ENCODE measurements at places on chromosomes 12 and 14. TPM values are rescaled to one million over a fixed set of nuclear protein-coding genes. Genes with fewer than 3 reads are reported as not detected.

DNA sequence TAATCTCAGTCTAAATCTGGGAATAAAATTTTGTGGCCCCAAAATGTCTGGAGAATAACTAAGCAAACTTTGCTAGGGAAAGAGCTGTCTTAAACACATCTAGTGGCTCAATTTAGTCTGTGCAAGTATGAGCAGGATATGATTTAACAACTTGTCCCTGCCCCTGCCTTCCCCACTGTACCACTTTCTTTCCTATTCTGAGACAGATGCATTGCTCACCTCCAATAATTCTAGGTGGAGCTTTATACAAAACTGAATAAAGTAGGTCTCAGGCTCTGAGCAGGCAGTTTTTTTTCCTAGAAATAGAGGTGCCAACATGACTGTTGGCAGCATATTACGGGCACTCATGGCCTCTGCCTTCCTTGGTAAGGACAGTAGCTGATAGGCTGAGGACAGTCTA is 412.1 kb downstream of the DAD1 start:
- no peaks in the 10 kb centered on the region for H3K4me1 ChIP-seq
- no peak for DNase-seq
- no peak overlapping the region for H3K27ac ChIP-seq
- H3K27me3 ChIP-seq = no peaks in the 10 kb centered on the region
- no peaks in the 10 kb centered on the region for H3K36me3 ChIP-seq

Gene KRT77
- total RNA-seq = not detected

DNA sequence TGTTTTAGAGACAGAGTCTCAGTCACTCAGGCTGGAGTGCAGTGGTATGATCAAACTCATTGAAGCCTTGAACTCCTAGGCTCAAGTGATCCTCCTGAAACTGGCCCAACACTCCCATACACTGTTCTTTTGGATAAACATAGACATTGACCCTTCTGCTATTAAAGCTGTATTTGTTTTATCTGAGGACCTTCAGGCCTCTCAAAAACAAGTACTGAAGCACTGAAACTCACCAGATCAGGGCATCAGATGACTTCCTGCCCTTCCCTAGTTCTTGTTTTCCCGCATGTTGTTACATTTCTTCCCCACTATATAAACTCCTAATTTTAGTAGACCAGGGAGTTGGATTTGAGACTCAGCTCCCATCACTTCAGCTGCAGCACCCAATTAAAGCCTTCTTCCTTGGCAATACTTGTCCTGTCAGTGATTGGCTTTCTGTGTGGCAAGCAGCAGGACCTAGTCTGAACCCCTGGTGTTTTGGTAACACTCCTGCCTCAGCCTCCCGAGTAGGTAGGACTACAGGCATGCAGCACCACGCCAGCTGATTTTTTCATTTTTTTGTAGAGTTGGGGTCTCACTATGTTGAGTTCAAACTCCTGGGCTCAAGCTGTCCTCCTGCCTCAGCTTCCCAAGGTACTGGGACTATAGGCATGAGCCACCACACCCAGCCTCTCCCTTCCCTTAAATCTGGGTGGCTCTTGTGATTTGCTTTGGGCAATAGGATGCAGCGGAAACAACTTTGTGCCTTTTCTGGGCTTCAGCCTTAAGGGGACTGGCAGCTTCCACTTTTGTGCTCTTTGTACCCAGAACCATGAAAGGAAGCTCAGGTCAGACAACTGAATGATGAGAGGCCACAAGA is 12.5 kb upstream of the IFT81 start:
- H3K36me3 ChIP-seq = no peaks in the 10 kb centered on the region
- no peaks in the 10 kb centered on the region for H3K27me3 ChIP-seq
- H3K27ac ChIP-seq = no peak overlapping the region
- no peak overlapping the region for H3K4me3 ChIP-seq
- H3K4me1 ChIP-seq = no peaks in the 10 kb centered on the region

Gene NKX2-1
- not detected for total RNA-seq

Data from CD8-positive, alpha-beta memory T cell (primary cell).